ENCODE measurements at places on chromosomes 13 and 19. TPM values are rescaled to one million over a fixed set of nuclear protein-coding genes. Genes with fewer than 3 reads are reported as not detected.

DNA sequence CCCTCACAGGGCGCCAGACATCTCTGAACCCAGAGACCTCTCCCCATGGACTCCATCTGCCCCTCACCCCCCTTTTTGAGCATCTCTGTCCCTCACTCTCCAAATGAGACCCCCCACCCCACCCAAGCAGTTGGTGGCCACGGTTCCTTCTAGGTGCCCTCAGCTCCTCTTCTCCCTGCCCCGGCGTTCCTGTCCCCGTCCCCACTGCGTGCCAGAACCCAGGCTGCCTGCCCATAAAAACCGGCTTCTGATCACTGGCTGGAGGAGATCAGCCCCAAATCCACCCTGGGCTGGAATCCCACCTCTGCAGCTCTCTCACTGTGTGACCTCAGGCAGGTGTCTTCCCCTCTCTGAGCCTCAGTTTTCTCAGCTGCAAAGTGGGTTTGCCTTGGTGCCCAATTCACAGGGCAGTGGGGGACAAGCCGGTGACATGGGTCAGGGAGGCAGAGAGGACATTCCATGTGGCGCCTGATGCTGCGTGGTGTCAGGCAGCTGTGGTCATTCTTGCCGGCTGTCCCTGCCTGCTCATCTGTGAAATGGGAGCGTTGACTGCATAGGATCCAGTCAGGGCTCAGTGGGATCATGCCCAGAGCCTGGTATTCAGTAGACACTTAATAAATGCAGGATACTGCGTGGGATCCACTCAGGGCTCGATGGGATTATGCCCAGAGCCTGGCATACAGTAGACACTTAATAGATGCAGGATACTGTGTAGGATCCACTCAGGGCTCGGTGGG lies 25.5 kb downstream of the SMIM24 start:
- no peak for DNase-seq

ZNF90 gene
- 3.0 TPM for total RNA-seq

DNA sequence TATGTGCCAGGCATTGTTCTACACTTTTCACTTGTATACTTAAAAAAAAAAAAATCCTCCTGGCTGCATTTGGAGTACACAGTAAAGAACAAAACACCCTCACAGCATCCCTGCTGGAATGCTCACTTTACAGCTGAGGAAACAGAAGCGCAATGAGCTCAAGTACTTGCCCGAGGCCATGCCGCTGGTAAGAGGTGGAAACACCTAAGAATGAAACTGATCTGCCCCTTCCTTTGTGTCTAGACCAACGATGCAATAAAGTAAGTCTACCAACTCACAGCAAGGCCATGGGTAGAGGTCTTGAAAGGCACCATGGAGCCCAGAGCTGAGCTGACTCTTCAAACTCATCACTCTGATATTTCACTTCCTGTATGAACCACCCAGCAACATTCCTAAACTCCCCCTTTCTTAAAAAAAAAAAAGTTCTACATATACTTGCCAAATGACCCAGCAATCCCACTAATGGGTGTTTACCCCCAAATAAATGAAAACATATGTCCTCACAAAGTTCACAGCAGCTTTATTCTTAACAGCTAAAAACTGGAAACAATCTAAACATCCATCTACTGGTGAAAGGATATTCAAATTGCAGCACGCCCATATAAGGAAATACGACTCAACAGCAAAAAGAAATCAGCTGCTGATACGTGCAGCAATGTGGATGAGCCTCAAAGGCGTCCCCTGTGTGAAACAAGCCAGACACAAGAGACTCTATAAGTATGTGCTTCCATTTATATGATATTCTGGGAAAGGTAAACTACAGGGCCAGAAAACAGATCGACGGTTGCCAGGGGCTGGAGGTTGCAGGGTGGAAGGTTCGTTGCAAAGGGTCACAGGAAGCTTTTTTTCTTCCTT lies 236.6 kb upstream of the MAB21L1 start:
- DNase-seq: no peak

DNA sequence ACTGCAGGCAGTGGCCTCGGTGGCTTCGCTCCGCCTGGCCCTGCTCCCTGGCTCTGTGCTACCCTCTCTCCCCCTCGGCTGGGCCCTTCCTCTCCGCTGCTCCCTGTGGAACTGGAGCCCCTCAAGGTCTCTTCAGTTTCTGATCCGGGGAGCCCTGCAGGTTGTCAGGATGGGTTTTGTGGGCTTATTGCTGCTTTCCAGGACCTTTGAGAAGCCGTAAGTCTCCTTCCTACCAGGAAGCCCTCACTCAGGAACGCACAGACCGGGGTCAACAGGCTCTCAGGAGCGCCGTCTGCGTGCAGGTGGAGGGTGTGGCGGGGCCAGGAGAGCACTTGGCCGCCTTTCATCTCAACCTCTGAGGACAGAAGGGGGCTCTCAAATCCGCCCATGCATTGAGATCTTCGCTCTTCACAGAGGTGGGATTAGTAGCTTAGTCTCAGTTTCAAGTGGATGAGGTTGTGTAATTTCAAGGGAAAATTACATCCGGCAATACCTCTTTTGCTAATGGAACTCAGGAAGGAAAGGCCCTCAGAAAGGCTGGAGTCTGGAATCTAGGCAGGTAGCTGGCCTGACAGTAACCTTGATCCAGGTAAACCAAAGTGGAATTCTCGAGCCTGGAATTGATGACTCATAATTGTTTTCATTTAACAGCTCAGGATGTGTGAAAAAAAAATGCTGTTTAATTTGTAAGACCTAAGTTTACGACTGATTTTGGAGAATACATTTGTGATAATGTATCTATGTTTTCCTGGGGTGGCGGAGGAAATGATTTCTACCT lies 102.0 kb downstream of the ATP11A start:
- no peak for DNase-seq

GRCh38 chr19:33535226-33535625 lies 13.6 kb upstream of the PEPD start:
- no peak for DNase-seq

ERCC5 gene
- total RNA-seq: 70.0 TPM

DNA sequence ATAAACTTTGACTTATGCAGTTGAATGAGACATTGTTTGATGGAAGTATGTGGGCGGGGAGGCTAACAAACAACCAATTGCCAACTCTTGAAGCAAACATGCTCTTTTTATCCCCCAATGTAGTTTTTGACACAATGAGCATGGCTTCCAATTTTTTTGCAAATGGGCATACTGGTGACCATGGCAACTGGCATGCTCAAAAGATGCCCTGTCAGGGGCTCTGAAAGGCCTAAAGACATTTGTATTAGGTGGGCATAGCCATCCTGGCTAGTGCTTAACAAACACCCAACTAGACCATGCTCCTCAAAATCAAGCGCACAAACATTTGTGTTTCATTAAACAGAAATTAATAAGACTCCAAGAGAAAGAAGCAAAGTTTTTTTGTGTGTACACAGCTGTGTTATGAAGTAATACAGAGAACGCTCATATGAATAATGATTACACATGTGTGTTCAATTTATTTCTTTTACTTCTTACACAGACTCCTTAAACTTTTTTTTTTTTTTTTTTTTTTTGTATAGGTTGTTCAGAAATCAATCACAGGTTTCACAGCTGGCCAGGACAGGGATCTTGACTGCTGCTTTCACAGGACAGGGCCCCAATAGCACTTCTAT lies 95.6 kb downstream of the DLEU7 start:
- no peak for DNase-seq

DNA sequence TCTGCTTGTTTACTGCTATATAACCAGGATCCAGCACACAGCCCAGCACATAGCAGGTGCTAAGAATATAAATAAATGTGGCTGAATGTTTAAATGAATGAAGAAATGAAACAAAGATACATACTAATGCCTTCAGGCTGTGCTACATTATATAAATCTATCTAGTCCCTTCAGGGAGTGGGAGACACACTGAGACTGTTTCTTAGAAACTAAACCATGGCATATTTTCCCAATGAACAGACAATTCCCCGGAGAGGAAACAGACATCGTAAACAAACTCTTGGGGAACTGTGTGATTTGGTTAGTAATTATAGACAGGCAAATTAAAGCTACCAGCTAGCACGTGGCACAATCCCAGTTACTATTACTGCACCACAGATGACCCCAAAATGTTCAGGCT lies 9.7 kb upstream of the FEM1A start:
- no peak for DNase-seq

GRCh38 chr13:25692099-25692498 lies 320.3 kb downstream of the ATP8A2 start:
- no peak for DNase-seq

DNA sequence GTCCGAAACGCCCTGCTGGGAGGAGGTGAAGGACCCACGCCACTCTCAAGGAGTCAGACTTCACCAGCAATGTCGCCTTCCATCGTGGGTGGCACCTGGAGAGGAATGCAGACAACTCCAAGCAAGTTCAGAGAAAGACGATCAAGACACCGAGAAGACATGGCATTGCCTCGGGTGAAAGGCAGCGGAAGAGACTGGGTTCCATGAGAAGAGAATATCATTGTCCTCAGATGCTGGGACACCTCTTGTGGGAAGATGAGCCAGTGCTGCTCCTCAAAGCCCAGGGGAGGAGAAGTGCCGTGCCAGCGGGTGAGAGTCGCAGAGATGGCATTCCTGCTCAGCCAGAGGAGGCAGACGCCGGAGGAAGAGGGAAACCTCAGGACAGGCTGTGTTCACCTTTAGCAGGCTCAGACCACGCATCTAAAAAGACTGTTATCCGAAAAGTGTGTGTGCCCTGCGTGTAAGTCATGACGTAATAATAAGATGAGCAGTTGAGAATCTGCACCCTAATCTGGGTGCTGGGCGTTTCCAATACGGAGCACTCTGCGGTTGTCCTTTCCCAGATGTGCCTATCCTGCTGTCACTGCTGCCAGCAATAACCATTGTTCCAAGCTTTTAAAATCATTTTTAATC lies 144.6 kb upstream of the SPACA7 start:
- DNase-seq: no peak

DNA sequence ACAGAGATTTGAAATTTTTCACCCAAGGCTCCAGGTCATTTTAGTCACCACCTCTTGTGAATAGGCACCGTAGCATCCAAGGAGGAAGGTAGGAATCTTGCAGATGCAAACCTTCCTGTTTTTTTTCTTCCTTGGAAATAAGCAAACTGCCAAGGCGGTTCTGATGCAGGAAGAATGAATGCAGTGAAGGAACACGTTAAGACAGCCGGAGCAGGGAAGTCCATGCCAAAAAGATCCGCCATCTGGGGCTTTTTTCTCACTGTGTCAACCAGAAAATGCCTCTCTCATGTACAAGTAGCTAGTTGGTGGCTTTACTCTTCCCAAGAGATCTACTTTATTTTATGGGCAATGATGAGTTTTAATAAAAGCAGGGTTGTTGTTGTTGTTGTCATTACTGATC lies 142.4 kb downstream of the ZIC5 start:
- no peak for DNase-seq

Measured in occipital lobe (tissue), 3 donors.